NCI-H187 (cell line): ENCODE measurements at places on chromosomes 2 and 18.

- DNase-seq = no peak
Measured at GRCh38 chr2:232434091-232434490, 21.9 kb upstream of the ALPI start.

- DNase-seq = no peak
Measured at GRCh38 chr2:152564754-152565551, 152.3 kb downstream of the PRPF40A start.

DNA sequence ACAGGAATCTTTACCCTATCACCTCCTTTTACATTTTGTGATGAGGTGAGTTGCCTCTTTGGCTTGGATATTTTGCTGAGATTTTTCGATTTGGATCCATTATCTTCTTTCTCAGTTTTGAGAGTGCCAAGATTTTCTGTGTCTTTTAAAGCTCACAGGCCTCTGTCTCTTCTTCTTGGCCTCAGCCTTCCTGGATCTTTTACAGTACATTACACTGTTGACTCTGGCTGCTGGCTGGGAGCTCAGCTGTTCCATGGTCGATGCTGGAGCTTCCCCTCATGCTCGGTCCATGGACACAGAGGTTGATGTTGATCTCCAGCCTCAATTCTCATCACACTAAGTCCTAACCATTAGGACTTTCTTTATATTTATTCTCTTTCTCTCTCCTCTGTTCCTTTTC, 332.8 kb upstream of the UBE2E3 start:
- no peak for DNase-seq

- no peak for DNase-seq
Measured at GRCh38 chr2:53646788-53647187, 120.8 kb upstream of the CHAC2 start.

DNA sequence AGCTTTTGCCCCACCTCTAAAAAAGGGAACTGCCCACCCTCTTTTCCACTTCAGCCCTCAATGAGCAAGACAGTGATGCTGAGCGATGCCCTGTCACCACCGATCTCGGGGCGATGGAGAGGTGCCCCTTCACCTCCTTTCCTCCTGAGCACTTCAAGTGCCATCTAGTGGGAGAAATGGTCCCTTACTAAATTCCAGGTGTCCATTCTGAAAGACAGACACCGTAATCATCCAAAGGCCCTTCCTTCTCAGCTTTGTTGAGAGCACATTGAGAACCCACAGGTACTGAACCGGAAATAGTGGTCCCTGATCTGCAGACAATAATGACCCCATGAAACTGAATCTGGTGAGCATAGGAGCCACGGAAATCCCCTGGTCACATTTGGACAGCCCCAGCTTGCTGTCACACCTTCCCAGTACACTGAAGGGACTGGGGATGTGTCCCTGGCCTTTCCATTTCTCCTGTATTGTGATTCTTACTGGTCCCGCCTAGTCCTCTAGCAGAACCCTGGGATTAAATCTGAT, 38.5 kb downstream of the KCTD18 start:
- no peak for DNase-seq

- peak; percentile 20 for DNase-seq
Measured at GRCh38 chr2:149562324-149562723, 25.3 kb downstream of the MMADHC start.

DNA sequence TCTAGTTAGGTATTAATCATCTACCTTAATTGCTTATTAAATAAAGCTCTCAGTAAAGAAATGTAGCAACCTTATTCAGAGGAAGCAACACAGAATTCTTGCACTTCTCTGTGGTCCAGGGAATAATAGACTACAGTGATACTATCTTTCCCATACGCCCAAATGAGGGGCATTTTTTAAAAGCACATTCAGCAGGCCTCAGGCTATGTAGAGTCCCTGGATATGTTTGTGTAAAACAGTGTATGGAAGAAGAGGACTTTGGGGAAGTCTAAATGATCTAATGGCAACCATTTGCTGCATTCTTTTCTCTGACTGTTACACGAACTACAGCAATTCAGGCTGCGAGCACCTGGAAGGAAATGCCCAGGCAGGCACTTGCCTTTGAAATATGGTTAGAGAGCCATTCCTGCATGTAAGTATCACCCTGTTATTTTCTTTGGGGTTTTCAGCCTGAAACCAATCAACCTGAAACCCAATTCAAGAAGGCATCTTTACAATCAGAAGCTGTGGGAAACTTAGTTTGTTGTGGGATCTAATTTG, 1814.7 kb upstream of the CELF4 start:
- no peak for DNase-seq

- DNase-seq = no peak
Measured at GRCh38 chr2:161044921-161045320, 115.3 kb upstream of the TANK start.

GRCh38 chr18:65752625-65753325, 2.0 kb downstream of the CDH7 start:
- no peak for DNase-seq

DNA sequence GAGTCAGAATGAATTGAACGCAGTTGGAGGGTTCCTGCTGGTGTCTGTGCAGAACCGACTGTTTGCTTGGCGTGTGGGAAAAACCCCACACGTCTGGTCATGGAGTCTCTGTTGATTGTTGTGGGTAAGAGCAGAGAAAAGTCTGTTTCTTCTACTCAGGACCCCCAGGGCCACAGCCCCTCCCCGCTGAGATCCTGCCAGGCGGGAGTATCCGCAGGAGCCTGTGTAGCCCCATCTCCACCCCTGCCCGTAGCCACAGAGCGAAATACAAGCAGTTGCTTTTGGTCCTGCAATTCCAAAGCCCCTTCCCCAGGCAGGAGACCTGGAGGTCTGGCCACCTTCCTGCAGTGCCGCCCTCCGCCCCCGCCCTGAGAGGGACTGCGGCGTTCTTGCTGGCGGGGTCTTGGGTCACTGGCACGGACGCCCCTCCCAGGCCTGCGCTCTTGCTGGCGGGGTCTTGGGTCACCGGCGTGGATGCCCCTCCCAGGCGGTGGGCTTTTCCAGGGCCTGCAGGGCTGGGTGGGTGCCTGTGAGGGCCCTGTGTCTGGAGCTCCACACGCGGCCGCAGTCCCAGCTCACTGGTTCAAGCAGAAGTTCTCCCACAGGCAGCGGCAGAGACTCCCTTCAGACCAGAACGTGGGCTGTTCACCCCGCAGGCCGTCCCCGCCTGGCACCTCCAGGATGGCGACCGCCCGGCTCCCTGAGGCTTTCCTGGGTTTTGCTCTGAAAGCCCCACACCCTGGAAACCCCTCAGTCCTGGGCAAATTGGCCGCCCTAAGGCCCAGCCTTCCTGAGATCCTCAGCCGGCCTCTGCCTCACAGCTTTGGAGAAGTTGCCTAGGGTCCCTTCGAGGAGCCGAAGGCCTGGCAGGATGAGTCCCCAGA, 76.0 kb upstream of the CTDP1 start:
- DNase-seq = no peak

DNA sequence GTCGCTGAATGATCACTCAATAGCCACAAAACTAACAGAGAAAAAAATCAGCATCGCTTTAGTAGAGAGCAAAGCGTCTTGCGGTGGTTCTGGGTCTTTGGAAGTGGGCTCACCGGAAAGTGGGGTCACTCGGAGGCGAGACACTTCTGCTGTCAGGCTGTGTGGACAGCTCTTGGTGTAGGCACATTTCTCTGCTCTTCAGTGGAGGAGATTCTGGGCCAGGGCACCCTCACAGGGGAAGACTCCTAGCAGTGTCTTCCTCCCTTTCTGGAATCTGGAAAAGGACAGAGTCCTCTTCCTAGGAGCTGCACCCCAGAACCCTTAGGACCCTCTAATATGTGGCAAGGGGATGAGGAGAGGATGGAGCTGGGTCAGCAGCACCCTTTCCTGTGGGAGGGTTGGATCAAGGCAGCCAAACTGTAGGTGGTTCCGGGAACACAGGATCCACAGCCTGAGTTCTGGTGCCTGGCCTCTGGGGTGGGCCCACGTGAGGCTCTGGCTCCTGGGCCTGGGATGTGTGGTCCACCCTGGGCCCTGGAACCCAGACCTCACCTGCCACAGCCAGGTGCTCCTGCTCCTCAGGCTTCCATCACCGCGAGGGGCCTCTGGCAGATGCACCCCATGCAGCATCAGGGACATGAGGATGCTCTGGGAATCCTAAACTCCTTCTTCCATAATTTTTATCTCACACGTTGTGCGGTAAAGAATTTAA, 25.1 kb downstream of the GPR35 start:
- DNase-seq = no peak

- DNase-seq = no peak
Measured at GRCh38 chr2:7666596-7667259, 749.5 kb downstream of the RNF144A start.

- DNase-seq = no peak
Measured at GRCh38 chr2:99715956-99716355, 226.1 kb upstream of the REV1 start.

DNA sequence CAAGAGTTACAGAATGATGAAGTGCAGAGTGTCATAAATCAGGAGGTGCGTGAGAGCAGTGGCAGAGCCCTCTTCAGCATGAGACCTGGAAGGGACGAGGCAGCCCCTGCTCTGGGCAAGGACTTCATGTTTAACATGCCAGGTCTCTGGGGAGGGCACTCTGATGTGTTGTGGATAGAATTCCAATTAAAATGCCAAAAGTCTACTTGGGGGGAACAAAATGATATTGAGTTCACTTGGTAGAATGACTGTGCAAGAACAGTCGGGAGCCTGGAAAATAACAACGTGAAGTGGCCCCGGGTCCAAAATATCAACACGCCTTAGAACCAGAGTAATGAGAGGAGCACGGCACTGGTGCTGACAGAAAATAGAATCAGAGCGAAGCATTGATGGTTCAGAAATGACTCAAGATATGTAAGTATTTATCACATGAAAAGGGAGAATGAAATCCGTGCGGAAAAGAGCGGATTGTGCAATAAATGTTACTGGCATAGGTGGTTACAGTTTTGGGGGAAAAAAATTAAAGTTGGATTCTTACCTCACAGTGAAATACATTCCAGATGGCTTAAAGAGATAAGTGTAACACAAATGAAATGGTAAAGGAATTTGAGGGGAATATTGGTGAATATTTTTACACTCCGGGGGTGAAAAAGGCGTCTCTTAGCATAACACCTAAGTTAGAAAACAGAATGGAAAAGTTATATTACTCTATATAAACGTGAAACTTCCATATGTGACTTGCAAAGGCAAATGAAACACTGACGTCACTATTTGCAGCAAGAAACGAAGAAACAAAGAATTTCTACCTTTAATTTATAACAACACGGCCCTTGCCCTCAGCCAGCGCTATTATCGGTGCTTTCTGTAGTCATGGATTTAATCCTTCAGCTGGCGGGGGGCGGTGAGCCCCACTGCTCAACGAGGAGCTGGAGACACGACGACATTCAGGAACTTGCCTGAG, 159.4 kb upstream of the TWIST2 start:
- DNase-seq = no peak

DNA sequence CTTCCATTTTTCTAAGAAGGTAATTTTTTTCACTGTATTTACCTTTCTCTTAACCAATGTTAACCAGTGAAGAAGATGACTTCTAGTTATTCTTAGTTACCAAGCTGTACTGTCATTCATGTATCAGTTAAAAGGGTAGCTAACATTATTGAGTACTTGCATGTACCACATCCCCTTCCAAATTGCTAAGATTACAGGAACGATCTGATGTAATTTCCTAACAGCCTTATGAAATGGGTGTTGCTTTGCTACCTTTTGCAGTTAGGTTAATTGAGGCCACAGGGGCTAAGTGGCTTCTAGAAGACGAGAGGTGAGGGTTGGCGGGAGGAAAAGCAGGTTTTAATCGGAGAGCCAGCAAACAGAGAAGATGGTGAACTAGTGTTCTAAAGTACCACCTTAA, 1.8 kb upstream of the SULT6B1 start:
- no peak for DNase-seq

- no peak for DNase-seq
Measured at GRCh38 chr2:18551169-18551568, 9.3 kb downstream of the RDH14 start.

DNA sequence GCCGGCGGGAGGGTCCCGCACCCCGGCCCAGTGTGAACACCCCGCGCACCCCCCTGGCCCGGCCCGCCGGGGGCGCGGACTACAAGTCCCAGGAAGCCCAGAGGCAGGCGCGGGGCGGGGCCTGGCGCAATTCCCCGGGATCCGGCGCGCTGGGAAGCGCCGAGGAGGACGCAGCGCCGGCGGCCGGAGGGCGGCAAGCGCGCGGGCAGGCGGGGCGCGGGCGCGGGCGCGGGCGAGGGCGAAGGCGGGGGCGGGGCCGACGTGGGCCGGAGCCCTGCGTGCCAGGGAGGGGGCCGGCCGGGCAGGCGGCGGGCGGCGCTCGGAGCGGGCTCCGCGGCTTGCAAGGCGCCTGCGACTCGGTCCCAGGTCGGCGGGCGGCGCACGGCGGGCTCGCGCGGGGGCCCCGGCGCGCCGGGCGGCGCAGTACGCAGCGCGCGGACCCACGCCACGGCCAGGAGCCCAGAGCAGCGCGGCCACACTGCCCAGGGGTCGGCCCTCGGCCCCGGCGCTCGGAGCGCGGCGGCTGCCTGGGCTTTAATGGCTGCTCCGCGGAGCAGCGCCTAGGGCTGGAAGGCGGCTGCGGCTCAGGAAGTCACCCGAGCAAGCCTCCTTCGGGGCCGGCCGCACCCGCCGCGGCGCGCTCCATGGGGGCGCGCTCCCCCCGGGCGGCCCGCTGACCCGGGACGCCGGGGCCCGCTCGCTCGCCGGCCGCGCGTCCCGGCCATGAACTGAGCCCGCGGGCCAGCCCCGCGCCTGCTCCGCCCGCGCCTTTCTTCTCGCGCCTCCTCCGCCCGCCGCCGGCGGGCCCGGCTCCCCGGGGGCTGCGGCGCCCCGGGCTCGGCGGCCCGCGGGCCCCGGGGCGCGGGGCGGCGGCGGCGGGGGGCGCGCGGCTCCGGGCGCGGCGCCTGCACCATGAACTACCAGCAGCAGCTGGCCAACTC, at the start of gene AGAP1:
Gene AGAP1, plus strand, starts transcription at position 269 of the 941 bp plus-strand sequence.
- DNase-seq = peak; percentile 25

GRCh38 chr2:224126440-224126839, 87.4 kb upstream of the SERPINE2 start:
- DNase-seq = no peak

DNA sequence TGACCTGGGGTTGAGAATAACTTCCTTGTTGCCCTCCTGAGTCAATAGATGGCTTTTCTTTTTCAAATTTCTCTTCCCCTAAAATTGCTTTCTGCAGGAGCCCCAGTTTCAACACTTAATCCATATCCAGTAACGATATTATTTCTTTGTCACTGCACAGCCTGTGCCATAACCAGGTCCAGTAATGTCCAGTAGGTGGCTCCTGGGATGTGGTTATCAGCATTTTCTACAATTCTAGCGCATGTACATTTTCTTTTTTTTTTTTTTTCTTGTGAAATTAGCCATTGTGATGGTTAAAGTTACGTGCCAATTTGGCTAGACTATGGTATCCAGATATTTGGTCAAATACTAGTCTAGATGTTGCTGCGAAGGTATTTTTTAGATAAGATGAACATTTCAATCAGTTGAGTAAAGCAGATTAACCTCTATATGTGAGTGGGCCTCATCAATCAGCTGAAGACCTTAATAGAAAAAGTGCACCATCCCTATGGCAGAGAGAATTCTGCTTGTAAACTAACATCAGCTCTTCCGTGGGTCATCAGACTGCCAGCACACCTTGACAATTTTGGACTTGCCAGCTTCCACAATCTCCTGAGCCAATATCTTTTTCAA, 72.9 kb upstream of the SCG2 start:
- no peak for DNase-seq

GRCh38 chr2:8458503-8459459, 223.1 kb upstream of the ID2 start:
- no peak for DNase-seq
